ENCODE measurements at places on chromosomes 2 and 18. TPM values are rescaled to one million over a fixed set of nuclear protein-coding genes. Genes with fewer than 3 reads are reported as not detected.

SNORC gene
- 4.6 TPM for total RNA-seq

DYSF gene
- total RNA-seq: 1.8 TPM

AQP12A gene
- not detected for total RNA-seq

FTCDNL1 gene
- total RNA-seq: 4.8 TPM

ADAM23 gene
- total RNA-seq: 44.1 TPM

OTOF gene
- total RNA-seq: 4.6 TPM

MYO7B gene
- total RNA-seq: under 0.01 TPM

FAP gene
- total RNA-seq: 2.3 TPM

Measured in diencephalon (tissue), 1 donor.